RCC 7860 (cell line): ENCODE measurements at places on chromosomes 4 and X.

- no peak for DNase-seq
These were observed 266.2 kb upstream of the LDB2 start for GRCh38 chr4:17164666-17165065.

DNA sequence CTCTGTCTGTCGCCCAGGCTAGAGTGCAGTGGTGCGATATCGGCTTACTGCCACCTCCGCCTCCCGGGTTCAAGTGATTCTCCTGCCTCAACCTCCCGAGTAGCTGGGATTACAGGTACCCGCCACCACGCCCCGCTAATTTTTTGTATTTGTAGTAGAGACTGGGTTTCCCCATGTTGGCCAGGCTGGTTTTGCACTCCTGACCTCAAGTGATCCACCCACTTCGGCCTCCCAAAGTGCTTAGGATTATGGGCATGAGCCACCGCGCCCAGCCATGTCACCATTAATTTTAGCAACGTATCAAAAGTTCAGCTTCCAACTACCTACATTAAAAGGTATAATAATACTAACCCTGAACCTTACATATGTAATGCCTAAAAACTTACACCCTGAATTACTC, 940 bp upstream of the UTP3 start:
- DNase-seq: no peak

- DNase-seq: no peak
These were observed 639.8 kb upstream of the DIPK2B start for GRCh38 chrX:45840411-45840950.

GRCh38 chrX:10759141-10759799, 138.9 kb upstream of the MID1 start:
- DNase-seq: no peak

DNA sequence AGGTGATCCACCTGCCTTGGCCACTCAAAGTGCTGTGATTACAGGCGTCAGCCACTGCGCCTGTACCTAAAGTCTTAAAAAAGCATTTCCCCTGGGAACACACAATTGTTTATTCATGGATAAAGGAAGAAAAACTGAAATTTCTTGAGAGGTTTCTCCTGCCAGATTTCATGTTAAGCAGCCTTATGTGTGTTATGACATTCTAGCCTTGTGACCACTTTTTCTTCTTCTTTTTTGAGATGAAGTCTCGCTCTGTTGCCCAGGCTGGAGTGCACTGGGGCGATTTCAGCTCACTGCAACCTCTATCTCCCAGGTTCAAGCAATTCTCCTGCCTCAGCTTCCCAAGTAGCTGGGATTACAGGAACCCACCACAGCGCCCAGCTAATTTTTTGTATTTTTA, 57.8 kb upstream of the PLAC8 start:
- no peak for DNase-seq

- no peak for DNase-seq
These were observed 30.7 kb downstream of the MID1IP1 start for GRCh38 chrX:38831949-38832348.

DNA sequence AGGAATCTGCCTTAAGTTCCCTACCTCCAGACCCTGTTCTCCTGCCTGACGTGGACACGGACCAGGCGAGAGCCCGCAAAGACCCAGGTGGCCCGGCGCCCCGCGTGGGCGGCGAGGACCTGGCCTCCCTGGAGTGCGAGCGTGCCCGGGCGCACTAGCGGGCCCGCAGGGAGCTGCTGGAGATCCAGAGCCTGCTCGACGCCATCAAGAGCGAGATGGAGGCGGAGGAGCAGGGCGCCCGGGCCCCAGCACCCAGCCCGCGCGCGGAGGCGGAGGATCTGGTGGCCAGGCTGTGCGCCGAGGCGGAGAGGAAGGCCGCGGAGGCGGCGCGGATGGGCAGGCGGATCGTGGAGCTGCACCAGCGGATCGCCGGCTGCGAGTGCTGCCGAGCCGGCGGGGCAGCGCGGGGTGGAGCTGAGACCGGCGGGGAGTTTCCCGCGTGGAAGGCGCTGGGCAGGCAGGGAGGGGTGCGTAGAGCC, 18.2 kb downstream of the MRFAP1 start:
- DNase-seq: no peak

DNA sequence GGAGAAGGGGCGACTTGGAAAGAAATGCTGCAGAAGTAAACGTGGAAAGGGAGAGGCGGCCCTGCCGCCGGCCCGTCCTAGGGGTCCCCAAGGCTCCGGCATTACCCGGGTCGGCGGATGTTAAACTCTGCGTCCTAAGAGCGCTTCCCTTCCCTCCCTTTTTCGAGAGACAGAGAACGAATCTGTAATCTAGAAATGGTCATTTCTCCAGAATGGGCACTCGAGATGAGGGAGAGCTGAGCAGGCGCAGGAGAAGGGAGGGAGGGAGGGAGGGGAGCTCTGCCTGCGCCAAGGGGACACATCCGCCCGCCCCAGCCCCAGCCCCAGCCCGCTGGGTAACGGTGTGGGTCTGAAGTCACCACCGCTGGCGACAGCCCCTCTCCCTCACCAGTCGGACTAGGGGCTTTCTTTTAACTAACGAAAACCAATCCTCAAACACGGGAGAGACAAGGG, 1.7 kb downstream of the HCFC1 start:
- no peak for DNase-seq

DNA sequence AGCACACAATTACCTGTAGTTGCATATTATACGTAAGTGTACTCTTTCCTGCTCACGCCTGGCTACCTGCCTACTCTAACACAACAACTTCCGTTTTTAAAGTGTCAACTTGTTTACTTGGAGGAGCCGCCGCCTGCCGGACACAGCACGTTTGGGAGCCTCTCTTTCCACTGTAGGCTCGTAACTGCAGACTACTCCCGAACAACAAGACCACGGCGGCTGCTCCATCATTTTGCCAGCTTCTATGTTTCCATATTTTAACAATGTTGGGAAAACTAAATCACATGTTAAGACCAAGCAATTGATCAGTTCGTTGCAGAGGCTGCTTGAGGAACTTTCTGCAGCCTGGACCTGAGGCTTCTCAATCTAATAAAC, 841 bp downstream of the MTNR1A start:
- no peak for DNase-seq

DNA sequence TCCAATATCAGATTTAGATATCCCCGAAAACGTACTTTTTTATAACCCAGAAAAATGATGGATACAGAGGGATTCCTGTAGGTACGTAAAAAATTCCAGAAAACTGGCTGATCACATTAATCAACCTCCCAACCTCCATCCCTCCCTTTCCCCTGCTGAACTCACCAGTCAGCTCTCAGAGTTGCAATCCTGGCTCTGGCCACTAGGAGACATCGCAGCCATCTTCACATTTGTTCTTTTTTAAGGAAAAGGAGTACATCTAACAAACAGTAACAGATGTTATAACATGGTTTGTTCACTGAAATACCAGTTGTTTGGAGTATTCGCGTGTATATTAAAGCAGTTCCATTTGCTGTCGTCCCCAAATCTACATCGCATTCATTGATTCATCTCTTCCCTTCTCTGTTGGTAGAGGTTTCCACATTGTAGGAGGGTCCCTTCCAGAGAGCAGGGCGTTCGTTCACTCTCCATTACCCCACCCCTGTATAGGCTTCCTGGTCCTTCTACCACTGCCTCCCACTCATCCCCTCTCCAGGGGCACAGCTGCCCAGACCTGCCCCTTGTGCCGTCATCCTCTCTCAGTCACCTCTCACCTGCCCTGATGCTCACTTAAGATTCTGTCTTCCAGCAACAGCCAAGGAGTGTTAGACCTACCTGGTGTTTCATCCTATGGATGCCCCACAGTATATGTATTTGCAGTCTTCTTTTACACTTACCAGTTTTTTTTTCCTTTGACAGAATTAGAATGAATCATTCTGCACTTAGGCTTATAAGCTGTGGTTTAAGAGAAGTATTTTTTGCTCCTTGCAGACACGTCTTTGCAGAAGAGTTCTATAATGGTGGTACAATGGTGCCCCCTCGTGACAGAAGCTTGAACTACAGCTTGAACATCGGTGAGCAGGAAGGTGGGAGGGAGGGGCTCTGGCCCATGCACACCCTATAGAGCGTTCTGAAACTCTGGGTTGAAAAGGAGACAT, 36.8 kb upstream of the RAB40AL start:
- peak; percentile 23 for DNase-seq

DNA sequence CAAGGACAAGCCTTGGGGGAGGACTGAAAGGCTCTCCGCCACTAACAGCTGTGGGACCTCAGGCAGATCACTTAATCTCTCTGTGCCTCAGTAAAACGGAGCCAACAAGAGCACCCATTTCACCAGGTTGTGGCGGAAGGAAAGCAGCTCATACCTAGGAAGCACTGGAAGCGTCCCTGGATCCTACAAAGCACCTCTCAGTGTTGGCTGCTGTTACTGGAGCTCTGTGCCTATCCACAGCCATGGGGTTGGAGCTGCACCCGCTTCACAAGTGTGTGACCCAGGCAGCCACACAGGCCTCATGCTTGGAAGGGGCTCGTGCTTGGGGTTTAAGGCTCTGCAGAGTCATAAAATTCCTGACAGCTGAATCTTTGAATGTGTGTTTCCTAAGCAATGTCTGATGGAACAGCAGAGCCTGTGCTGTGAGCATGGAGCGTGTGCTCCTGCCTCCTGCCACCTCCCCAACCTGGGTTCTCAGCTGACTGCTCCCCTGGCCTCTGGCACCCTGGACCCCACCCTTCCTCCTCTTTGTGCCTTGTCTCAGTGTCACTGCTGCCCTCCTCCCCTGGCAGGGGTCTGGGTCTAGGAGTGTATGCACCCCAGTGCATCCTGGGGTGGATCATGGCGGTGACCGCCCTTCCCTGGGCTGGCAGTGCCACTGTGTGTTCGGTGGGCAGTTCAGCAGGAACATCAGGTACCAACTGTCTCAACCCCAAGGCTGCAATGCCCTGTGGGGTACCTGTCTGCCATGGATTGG, 14.4 kb upstream of the MAN2B2 start:
- DNase-seq: no peak

DNA sequence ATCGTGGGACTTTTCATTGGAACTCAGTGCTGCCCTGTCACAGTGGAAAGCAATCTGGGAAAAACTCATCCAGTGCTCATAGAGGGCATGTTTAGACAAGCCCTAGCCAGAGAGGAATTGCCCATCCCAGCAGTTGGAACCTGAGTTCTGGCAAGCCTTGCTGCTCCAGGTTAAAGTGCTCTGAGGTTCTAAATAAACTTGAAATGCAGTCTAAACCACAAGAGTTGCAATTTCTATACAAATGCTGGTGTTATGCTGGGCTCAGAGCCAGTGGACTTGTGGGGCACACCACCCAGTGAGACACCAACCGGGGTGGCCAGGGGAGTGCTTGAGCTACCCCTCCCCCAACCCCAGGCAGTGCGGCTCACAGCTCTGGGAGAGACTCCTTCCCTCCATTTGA, 142.8 kb upstream of the PPP1R2C start:
- DNase-seq: no peak

GRCh38 chrX:10856797-10857196, 236.4 kb upstream of the MID1 start:
- no peak for DNase-seq

- DNase-seq: no peak
These were observed 39.8 kb upstream of the VCX3A start for GRCh38 chrX:6574762-6575161.

GRCh38 chrX:107025545-107025944, 25.5 kb upstream of the MORC4 start:
- DNase-seq: peak; percentile 22
